ENCODE measurements at places on chromosomes 12 and 14.

DNA sequence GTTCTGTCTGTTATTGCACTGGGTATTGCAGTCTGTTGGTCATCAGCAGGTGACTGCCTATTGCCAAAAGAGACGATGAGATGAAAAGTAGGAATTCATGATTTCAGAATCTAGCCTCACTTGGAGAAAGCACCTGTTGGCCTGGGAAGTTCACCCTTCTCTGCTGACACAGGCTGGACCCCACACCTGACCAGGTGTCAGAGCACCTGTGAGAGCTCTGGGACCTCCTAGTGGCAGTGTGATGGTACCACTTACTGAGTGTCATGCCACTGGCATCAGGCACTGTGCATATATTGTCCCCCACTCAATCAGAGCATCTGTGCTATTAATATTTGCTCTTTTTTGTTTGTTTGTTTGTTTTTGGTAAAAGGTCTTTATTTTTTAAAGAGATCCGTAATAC, 68.0 kb downstream of the RASSF3 start:
- DNase-seq = no peak

- no peak for DNase-seq
Observed at GRCh38 chr12:31466768-31467167, 124.2 kb downstream of the DENND5B start.

GRCh38 chr12:2959192-2959504, at the start of gene TEAD4:
TSS of gene TEAD4 (plus strand) at chr12:2959397.
- DNase-seq = no peak

DNA sequence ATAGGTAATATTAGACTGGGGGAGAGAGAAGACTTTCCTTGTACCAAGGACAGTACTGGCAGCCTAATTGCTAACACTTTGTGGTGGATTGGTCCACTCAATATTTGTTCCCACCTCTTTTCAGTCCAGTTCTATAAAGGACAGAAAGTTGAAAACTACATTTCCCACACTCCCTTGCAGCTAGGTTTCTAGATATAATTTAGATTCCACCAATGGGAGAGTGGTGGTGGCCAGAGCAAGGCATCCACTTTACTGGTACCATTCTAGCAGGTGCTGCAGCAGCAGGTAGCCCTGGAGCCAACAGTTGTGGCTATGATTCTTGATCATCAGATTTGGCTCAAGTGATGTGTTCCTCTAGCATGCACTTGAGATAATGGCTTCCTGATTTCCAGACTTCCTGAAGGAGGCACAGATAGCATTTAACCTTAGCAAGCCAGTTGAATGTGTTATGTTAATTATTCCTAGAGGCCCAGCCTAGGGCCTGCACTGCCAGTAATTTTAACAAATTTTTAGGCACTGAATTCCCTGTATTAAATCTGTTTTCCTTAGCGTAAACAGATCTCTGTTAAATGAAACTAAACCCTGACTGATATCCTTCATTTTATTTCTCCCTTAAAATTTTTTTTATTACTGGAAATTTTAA, 24.4 kb downstream of the SLC38A1 start:
- no peak for DNase-seq

DNA sequence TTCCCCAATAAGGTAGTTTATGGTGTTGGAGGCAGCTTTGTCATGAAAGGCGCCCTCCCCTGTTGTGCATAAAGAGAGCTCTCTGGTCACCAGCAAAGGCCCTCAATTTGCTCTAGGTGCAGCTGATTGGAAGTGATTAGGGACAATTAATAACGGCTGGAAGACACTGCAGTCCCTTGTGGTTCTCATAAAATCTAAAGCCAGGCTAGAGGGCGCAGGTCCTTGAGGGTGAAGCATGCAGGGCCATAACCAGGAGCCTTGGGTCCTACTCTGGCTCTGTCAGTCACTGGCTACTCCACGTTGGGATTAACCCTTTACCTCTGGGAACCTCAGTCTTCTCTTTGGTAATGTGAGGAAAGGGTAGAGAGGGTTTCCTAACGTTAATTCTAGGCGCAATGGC, 1.9 kb downstream of the DAAM1 start:
- DNase-seq = no peak

- DNase-seq = no peak
Observed at GRCh38 chr12:114701104-114701414, 17.1 kb upstream of the TBX3 start.

DNA sequence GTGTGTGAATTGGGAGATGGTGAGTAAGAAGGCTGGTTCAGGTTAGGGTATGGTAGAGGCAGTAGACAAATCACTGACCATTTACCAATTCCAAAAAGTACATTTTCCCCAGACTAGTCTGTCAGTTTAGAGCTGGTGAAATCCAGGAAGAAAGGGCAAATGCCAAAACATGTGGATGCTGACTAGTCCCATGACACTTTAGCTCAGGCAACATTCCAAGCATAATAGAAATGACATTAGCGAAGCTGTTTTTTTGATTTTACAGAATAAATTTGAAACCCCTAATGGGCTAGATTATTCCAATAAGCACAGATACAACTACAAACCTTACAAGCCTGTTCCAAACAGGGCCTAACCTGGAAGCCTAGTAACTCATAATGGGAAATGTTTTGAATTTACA, 884.2 kb downstream of the FLRT2 start:
- DNase-seq = no peak

DNA sequence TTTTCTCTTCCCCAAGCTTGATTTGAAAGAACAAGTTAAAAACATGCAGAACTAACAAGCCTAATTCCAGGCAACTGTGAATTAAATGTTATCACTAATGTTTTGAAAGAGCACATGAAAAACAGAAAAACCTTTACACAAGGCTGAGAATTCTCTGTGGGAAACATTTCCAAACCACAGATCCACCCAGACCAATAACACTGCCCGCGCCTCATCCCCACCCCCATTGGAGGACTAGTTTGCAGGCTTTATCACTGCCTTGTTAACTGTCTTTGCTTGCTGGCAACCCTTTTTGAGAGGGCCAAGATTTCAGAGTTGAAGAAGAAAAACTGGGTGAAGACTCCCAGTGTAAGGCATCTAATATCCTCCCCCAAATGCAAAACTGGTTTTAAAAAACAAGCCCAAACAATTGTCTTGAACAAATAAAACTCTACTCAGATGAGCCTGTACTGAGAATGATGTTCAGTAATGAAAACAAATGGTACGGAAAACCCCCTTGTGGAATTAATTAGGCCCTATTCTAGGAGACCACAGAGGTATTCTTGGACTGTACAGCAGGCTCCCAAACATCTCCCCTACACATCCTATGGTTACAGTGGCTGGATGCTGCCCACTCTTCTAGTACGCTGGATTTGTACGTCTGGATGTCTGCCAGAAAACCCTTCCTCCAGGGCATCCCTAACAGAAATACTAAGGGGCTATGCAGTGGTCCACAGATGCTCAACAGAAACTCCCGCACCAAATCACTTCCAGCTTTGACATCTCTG, 5.8 kb downstream of the MAX start:
- DNase-seq = no peak

- DNase-seq = no peak
Observed at GRCh38 chr12:109656743-109657142, 56.9 kb upstream of the FAM222A start.

GRCh38 chr12:38905480-38906351, at the start of gene CPNE8:
TSS of gene CPNE8 (minus strand) at chr12:38905591. CDS start at chr12:38905534, 57 bp downstream.
- peak; percentile 12 for DNase-seq

Data from effector memory CD4-positive, alpha-beta T cell (primary cell).